Renal cortex interstitium (tissue), 15 donors: ENCODE measurements at places on chromosomes 6 and 20. TPM values are rescaled to one million over a fixed set of nuclear protein-coding genes. Genes with fewer than 3 reads are reported as not detected.

DNA sequence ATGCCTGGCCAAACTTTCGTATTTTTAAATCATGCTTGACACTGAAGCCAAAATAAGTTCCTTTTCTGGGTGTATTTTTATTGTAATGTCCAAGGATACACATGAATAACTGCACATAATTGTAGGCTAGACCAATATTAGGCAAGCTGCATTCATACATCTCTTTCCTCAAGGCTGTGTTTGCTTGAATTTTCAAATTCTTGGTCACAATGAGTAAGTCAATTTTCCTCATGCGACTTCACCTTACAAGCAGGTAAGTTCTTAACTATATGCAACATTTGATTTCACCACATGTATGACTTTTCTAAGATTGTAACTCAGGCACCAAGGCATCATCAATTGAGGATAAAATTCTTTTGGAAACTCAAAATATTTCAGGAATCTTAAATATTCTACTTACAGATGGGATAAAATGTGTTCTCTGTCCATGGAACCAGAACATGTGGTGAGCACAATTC, 112.4 kb upstream of the ZNF217 start:
- no peak for DNase-seq

DNA sequence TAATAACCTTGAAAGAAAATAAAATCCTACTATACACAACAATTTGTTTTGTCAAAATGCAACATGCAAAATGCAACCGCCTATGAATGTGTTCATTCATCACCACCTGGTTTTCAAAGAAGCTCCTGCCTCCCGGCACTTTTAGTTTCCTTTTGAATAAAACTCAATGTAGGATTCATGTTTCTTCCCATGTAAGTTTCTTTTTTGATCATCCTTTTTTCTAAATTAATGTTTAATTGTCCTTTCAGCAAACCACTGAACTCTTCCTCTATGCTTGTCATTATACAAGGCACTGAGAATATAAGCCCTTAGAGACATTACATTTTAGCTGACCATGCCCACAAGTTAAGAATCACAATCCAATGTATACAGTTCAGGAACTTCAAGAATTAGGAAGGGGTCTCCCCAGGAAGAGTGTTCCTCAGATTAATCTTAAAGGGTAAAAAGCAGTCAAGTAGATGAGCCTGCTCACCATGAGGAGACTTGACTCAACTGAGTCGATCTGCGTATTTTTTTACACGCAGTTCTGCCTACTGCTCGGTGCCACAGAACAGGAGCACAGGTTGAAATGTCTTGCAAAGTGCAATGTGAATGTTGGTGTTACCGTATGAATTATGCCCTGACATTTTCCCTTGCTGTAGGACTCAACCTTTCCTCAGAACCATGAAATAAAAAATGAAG, 7.2 kb upstream of the THEMIS start:
- no peak for DNase-seq

GRCh38 chr20:57391439-57392301, 474 bp downstream of the RBM38 start:
- no peak for DNase-seq

- DNase-seq, result no peak
Measured at GRCh38 chr6:13688692-13689196, 22.9 kb downstream of the RANBP9 start.

DNA sequence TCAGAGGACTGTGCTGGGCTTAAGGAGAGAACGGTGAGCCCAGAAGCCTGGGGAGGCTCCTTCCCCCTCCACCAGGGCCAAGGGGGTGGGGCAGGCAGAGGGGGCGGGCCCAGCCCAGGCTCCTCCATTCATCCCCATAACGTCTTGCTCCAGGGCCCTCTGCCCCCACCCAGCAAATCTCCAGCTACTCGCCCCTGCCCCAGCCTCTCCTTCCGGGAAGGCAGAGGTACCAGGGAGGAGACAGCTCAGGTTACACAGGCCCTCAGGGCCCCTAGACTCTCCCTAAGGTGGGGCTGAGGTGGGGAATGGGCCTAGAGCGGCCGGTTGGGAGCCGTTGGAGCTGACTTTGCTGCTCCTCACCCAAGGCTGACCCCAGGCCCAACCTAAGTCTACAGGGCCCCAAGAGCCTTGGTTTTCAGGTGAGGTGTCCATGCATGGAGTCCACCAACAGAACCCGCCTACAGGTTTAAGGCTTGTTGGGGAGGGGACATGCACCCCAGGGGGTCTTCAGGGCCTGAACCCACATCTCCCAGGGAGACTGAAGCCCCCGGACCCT, 1.2 kb downstream of the LAMA5 start:
- no peak for DNase-seq

GRCh38 chr20:59458645-59459044, 145.7 kb upstream of the PHACTR3 start:
- no peak for DNase-seq

GRCh38 chr6:176766-177165, 115.5 kb upstream of the DUSP22 start:
- DNase-seq, result no peak

- DNase-seq, result peak; percentile 14
Measured at GRCh38 chr6:32852844-32853540, 512 bp downstream of the TAP1 start.

- DNase-seq, result no peak
Measured at GRCh38 chr20:61252601-61253263, 671 bp downstream of the CDH4 start.

Gene DEFB132
- not detected for polyA plus RNA-seq

Gene RCAN2
- polyA plus RNA-seq, result 19.9 TPM

Gene TSPO2
- 0.86 TPM for polyA plus RNA-seq

Gene PTCRA
- polyA plus RNA-seq, result not detected
